ENCODE measurements at places on chromosomes 5 and 9. TPM values are rescaled to one million over a fixed set of nuclear protein-coding genes. Genes with fewer than 3 reads are reported as not detected.
A peak's percentile ranks its signal among the peaks of the same experiment; 100 is the strongest.

DNA sequence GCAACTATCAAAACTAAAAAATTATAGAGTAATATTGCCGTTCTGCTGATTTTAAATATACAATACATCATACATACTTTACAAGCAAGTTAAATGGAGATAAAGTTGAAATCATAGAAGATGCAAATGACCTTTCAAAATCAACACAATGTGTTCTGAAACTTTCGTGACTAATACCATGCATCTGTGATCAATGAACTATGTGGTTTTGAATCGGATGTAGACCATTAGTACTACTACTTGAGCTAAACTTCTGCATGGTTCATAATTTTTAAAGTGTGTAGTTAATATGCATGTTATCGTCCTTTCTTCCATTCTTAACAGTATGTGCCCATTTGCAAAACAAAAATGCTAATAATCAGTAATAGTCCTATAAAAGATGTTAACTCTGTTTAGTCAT is 11.3 kb upstream of the PHF2 start:
- no peak for ATAC-seq

GRCh38 chr5:38645508-38645907 is 89.1 kb upstream of the LIFR start:
- no peak for ATAC-seq

- ATAC-seq: no peak
Observed at GRCh38 chr9:77820293-77820954, 172.3 kb upstream of the GNA14 start.

DNA sequence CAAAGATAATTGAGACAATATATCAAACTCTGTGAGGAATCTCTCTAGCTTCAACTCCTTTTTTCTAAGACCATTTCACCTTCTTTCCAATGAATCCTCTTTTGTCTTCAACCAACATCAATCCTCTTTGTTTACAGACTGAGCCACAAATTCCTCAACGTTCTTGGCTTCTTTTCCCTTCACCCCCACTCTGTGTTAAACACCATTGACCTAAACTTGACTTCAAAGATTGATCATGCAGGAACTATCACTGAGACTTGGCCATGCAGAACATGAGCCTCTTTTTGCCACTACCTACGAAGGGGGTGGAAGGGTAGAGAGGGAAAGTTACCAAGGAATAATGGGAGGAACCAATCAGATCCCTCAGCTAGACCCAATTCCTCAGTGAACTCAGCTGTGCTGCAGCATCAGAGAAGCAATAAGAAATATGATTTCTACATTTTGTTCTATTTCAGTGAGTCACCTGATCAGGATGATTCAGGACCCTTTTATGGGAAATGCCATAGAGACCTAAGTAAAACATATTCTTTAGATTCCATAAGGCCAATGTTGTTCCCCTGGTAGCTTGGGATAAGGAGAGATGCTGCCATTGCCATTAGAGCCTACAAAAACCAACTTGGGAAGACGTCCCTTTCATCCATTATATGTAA is 187.7 kb upstream of the RGMB start:
- no peak for ATAC-seq

- ATAC-seq: no peak
Observed at GRCh38 chr9:130305381-130305780, 39.8 kb downstream of the HMCN2 start.

DNA sequence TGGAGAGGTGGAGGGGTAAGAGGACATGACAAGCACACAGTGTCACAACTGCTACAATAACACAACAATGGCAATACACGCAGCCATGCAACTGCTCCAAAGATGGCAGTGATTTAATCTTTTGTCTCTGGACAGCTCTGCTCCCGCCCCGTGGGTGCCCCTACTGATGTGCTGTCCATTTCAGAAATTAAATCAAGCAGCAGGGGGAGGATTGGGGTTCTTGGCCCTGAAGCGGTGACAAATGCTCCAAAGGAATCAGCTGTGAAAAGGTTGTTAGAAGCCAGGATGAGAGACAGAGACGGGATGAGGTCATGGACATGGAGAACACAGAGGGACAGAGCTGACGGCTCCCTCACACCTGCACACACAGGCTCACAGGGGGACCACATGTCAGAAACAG is 22.6 kb downstream of the CNTFR start:
- ATAC-seq: peak; percentile 76

DNA sequence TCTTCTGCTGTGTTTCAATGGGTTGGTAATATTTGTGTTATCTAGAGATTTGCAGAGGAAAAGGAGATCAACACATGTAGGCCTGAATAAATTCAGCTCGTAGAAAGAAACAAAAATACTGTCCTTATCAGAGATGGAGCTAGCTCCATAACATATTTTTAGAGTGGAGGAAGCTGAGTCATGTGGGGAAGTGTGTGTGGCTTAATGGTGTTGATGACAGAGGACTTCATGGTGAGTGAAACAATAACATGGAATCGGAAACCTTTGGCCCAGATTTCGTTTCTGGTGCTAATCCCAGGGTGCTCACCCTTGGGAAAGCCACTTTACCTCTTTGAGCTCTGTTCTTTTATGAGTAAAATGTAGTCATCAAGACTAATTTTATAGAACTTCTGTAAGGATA is 825.0 kb downstream of the TLR4 start:
- ATAC-seq: no peak

GRCh38 chr5:34460496-34460895 is 195.6 kb upstream of the RAI14 start:
- no peak for ATAC-seq

- no peak for ATAC-seq
Observed at GRCh38 chr5:58786711-58787303, 203.9 kb downstream of the RAB3C start.

DNA sequence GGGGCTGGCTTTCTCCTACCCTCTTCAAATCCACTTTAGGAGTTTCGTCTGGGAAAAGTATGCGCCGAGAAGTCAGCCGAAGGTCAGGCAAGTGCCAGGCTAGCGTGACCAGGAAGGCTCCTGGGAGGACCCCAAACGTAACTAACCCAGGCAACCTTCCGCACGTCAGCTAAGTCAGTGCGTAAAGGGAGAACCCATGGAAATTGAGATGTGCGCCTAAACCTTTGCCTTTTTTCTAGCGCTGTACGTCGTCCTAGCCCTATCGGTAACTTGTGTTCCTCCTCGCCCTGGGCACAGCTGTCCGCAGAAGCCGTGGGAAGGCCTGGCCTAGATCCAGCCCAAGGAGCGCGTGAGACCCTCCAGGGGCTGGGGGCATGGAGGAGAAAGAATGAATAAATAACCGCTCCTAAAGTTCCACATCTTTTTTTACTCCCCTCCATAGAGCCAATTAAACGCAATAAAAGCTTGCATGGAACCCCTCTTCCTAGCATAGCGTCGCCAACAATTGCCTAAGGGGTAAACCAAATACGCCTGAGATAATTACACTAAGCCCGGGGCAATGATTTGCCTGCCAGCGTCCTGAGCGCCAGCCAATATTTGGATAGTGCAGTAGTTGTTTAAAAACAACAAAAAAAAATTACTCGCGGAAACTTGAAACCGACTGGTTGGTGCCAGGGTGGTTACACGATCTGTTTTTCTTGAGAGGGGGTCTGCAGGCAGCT is 4.0 kb upstream of the FOXB2 start:
- no peak for ATAC-seq

PRLR gene
- 0.32 TPM for total RNA-seq

CDC42SE2 gene
- total RNA-seq: 34.9 TPM

NHP2 gene
- 127 TPM for total RNA-seq

RAD50 gene
- 16.4 TPM for total RNA-seq

TAF11L5 gene
- 2.0 TPM for total RNA-seq

FBLL1 gene
- total RNA-seq: 55.9 TPM

ZFAND5 gene
- 133 TPM for total RNA-seq

SLC25A2 gene
- not detected for total RNA-seq

Measured in motor neuron (in vitro differentiated cells).